ENCODE measurements at places on chromosomes 11 and 22. TPM values are rescaled to one million over a fixed set of nuclear protein-coding genes. Genes with fewer than 3 reads are reported as not detected.

The NDUFC2 gene
- 75.1 TPM for total RNA-seq

The MRPL48 gene
- 18.3 TPM for total RNA-seq

The HTR3B gene
- not detected for total RNA-seq

The FUT4 gene
- 5.3 TPM for total RNA-seq

The OR52H1 gene
- total RNA-seq = 0.91 TPM

The CBY1 gene
- total RNA-seq = 15.0 TPM

The PNPLA5 gene
- total RNA-seq = not detected

The C11orf86 gene
- total RNA-seq = not detected

The CASP4 gene
- total RNA-seq = 111 TPM

The SCYL1 gene
- 105 TPM for total RNA-seq

The TRMU gene
- 30.6 TPM for total RNA-seq

The GGTLC3 gene
- total RNA-seq = not detected

The PLEKHB1 gene
- 2.5 TPM for total RNA-seq

The MIOX gene
- total RNA-seq = 0.10 TPM

The OOSP3 gene
- not detected for total RNA-seq

The DGKZ gene
- 43.2 TPM for total RNA-seq

The MMP8 gene
- total RNA-seq = 0.07 TPM

The FRMD8 gene
- total RNA-seq = 47.5 TPM

The MSANTD4 gene
- 29.1 TPM for total RNA-seq

The UPK3A gene
- not detected for total RNA-seq

The ESAM gene
- total RNA-seq = 2.9 TPM

The SLC6A5 gene
- not detected for total RNA-seq

The WBP2NL gene
- 0.73 TPM for total RNA-seq

The DDX25 gene
- not detected for total RNA-seq

The RBM7 gene
- 68.6 TPM for total RNA-seq

The PANX3 gene
- total RNA-seq = not detected

The MCM5 gene
- total RNA-seq = 30.2 TPM

The MS4A12 gene
- not detected for total RNA-seq

The CSNK2A3 gene
- total RNA-seq = 1.7 TPM

The CD3G gene
- total RNA-seq = not detected

The SPDYC gene
- not detected for total RNA-seq

The NAT10 gene
- 24.9 TPM for total RNA-seq

The DDI1 gene
- not detected for total RNA-seq

The PGA4 gene
- total RNA-seq = not detected

The BCO2 gene
- total RNA-seq = 1.4 TPM

The CCDC73 gene
- total RNA-seq = not detected

Data from smooth muscle cell of the pulmonary artery (primary cell).